ENCODE measurements at places on chromosomes 5 and 9.
A peak's percentile ranks its signal among the peaks of the same experiment; 100 is the strongest.

DNA sequence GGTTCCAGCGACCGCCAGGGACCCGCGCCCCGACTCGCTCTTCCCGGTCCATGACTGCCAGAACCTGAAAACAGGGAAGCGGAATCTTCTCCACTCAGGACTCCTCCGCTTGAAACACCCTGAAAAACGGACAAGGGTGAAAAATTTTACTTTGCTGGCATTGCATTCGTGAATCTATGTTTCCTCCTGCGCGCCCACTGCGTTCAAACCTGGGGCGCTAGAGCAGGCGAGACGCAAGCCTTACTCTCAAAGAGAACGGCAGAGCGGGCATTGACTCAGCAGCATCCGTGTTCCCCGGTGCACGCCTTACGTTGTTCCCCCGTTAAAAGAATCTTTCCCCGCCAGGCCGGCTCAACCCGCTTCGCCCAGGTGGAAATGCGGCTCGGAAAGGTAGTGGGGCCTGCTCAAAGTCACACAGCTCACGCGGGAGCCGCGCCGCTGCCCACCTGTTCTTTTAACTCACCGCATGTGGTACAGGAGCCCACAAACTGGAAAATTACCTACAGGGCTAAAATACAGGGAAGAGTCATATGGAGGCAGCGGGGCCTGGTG, 999 bp upstream of the DRD1 start:
- no peak for DNase-seq

- DNase-seq: no peak
These were observed 851 bp upstream of the EEIG1 start for GRCh38 chr9:127981559-127982121.

DNA sequence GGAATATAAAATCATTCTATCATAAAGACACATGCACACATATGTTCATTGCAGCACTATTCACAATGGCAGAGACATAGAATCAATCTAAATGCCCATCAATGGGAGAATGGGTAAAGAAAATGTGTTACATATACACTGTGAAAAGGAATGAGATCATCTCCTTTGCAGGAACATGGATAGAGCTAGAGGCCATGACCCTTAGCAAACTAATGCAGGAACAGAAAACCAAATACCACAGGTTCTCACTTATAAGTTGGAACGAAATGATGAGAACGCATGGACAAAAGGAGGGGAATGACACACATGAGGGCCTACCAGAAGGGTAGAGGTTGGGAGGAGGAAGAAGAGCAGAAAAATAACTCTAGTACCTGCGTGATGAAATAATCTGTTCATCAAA, 21.0 kb upstream of the RANBP6 start:
- peak; percentile 27 for DNase-seq

GRCh38 chr9:14362175-14362574, 48.2 kb upstream of the NFIB start:
- DNase-seq: no peak

- peak; percentile 93 for DNase-seq
These were observed 94.0 kb downstream of the ZNF462 start for GRCh38 chr9:106956971-106957370.

DNA sequence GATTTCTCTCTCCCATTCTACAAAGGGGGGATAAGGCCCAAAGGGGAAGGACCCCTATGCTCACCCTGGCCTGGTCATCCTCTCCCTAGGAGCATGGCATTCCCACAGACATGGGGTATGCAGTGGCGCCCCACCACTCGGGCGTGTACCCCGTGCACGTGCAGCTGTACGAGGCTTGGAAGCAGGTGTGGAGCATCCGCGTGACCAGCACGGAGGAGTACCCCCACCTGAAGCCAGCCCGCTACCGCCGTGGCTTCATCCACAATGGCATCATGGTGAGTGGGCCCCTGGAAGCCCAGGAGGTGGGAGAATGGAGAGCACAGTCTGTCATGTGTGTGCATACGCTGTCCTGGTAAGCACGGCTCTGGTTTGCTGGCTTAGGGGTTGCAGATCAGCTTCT, 27.7 kb downstream of the NDST1 start:
- DNase-seq: no peak

DNA sequence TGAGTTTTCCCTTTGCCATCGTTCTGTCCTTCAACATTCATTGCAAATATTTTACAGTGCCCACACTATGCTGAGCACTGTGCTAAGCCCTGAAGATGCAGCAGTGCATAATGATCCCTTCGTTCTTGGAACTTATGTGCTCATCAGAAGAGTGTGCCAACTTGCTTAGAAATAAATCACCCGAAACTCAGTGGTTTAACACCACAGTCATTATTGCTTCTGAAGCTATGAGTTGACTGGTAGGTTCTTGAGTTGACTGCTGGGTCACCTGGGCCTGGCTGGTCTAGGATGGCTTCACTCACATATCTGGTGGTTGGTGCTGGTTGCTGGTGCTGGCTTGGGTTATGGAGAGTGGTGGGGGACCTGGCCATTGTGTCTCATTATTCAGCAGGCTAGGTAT, 20.9 kb downstream of the PCSK5 start:
- DNase-seq: peak; percentile 54

GRCh38 chr5:123033157-123033671, 3.3 kb downstream of the PPIC start:
- DNase-seq: no peak

GRCh38 chr9:21692390-21692789, 110.0 kb upstream of the MTAP start:
- DNase-seq: no peak

DNA sequence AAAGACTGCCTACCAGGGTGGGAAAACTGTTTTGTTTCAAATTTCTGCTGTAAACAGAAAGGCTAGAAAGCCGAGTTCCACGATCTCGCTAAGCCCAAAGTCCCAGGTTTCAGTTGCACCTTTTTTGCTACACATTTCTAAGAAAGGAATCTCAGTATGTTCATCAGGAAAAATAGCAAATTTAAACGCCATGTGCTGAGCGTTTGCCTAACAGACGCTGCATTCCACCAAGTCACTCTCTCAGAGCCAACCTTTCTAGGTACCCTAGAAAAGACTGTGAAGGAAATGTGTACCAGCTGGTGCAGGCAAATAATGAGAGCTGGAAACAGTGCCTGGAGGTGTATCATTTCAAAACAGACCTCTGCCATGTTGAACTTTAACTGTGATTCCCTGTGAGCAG, 71.8 kb downstream of the FRMD3 start:
- peak; percentile 13 for DNase-seq

- peak; percentile 35 for DNase-seq
These were observed 14.8 kb upstream of the SLC30A5 start for GRCh38 chr5:69078921-69079540.

GRCh38 chr9:114824110-114824509, 18.3 kb upstream of the TNFSF15 start:
- peak; percentile 54 for DNase-seq

- DNase-seq: peak; percentile 15
These were observed 441.6 kb upstream of the BRINP1 start for GRCh38 chr9:119810645-119811429.

DNA sequence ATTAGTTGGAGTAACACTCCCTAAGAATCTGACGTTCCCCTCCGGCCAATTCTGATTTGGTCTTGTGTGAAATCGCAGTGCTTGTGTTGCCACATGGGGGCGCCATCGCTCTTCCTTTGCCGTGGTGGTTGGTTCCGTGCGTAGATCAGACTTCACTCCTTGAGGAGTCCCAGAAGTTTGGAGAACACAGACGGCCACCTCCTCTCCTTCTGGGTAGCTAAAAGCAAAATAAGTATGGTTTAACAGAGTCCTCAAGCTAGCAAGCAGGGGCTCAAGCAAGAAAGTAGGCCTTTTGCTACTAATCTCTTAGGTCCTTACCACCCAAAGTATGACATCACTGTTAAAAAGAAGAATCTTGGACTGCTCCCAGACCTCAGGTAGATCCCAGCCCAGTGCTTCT, 59.5 kb downstream of the HSPA4 start:
- DNase-seq: peak; percentile 79

DNA sequence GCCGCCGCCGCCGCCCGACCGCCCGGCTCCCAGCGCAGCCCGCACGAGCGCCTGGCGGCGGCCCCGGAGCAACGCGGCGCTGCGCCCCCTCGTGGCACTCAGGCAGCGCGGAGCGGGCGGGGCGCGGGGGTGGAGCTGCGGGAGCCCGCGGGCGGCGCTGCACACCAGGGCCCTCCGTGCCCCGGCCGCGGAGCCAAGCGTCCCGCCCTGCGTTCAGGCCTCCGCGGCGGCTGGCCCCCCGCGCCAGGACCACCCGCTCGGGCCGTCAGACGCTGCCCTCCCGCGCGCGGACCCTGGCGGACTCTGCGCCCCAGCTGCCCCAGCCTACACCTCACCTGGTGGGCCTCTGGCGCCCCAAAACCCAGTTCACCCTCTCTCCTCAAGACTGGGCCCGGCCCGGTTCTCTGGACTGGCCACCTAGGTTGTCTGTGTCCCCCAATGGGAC, at the start of gene RASGEF1C:
RASGEF1C (minus strand) TSS at position 75 of the 445 bp plus-strand sequence. CDS start 71,159 bp downstream, outside the sequence.
- DNase-seq: peak; percentile 68

DNA sequence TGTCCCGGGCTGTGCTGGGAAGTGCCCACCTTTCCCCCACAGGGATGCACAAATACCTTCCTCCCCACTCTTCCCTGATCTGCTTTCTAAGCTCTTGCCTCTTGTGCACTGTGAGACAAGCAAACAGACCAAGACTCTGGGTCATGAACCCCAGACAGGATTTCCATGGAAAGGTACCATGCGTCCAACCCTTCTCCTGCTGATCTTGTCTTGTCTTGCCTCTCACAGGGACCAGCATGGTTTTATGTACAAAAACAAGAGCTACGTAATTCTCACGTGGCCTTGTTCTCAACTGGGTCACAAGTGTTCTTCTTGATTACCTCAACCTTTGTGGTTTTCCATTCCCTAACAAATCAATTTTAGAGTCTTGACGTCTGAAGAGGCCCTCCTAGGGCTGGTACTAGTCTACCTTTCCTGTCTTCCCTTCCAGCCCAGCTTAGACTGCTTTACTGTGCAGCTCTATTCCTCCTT, 176.5 kb upstream of the MAP3K1 start:
- peak; percentile 69 for DNase-seq

DNA sequence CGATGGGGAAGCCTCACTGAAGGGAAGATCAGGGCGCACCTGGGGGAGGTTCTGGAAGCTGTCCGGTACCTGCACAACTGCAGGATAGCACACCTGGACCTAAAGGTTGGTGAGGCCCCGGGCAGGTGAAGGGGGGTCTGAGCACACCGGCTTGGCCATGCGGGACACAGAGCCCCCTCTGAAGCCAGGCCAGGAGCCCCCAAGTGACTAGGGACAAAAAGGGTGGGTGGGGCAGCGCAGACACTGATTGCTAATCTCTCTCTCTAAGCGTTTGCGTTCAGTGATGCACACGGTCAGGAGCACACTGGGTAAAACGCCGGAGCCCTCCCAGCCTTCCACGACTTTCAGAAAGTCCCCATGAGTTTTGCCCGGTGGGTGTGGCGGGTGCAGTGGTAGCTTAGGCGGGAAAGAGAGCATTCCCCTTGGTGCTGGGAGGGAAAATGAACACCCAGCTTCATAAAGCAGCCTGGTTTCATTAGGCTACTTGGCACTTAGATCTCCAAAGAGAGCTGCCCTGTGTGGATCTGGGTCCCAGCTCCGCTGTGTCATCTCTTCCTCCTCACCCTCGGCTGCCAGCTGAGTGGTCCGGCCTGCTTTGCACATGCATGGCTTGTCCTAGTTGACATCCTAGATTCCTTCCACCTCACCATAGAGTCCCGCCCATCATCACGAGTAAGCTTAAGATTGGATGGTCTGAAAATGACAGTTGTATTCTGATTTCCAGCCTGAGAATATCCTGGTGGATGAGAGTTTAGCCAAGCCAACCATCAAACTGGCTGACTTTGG, 74.2 kb upstream of the OTULINL start:
- DNase-seq: no peak

DNA sequence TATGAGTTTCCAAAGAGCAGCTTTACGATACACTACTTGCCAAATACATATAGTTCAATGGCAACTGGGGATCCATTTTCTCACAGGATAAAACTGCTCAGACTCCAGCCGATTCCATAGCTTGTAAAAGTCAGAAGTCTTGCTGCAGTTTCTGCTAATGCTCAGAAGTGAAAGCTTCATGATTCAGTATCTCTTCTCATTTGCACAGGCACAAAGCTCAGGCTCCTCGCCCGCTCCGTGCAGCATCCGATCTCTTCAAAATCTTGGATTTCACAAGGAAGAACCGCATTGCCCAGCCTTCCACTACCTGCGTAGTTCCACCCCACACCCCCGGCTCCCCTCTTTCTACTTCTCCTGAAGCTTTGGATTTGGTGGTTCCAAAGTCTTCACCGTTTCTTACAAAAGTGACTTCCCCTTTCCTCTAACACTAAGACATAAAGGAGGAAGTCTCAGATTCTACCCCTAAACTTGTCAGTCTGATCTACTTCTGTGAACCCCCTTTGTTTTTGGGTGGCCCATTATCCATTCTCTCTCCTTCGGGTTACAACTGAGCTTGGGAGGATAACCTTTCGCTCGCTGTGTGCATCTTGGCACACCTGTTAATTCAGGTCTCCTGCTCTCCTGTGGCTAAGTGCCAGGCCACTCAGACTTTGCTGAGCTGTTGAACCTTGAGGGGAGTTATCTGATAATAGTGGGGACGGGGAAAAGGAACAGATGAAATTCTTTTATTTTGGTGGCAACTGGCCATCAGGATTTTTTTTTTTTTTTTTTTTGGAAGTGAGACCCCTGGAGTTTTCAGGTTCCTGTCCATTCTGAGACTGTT, 194.1 kb downstream of the GNA14 start:
- DNase-seq: no peak

DNA sequence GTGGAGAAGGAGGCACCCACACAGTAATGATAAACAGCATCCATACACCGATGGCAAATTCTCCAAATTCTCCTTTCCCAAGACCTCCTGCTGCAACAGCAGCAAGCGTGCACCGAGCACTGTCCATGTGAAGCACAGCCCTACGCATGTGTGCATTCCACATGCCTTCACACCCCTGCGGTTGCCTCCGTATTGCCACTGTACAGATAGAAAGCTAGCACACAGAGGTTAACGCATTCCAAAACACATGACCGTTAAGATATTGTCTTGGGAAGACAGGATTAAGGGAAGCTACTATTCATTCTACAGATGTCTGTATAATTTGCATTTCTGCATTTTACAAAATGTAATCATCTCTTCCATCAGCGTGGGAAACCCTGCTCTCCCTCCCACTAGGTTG, 6.6 kb downstream of the FLT4 start:
- no peak for DNase-seq
